Motor neuron (in vitro differentiated cells): ENCODE measurements at places on chromosomes 2 and 18. TPM values are rescaled to one million over a fixed set of nuclear protein-coding genes. Genes with fewer than 3 reads are reported as not detected.

- ATAC-seq, result no peak
Observed at GRCh38 chr2:174949988-174950687, 55.0 kb downstream of the CHN1 start.

DNA sequence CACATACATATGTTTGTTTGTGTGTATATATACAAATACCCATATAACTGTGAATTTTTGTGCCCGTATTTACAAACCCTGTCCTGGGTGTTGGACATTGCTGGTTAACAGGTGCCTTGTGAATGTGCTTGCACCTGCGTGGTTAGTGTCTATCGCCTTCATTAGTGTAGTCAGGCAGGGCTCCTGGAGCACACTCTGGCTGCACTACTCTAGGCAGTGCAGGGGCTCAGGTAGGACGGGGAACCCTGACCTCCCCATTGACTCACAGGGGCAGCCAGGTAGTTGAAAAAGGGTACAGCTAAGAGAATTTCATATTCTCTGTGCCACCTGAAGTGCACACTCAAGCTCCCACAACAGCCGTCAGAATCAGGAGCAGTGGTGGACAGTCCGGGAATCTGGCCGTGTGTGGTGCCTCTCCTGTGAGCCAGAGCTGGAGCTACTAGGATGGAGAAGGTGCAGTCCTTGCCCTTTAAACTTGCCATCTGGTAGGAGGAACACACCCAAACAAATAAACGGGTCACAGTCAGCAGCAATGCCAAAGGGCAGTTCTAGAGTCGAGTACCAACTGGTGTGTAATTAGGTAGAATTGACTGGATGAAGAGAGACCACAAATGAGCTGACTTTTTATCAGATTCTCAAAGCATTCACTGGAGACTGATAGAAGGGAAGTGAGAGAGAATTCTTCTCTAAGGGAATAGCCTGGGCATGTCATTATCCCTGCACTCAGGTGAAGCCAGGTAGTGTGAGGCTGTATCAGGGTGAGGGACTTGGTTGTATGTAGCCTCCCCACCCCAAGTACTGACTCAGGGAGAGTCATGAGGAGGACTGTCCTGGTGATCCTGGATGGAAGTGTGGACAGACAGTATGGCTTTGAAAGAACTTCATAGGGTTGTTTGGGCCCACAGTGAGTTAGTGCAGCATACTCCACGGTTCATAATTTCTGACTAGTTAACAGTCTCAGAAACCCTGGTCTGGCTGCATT lies 44.1 kb downstream of the FARP2 start:
- peak; percentile 32 for ATAC-seq

GRCh38 chr18:59792353-59792752 lies 95.1 kb upstream of the CCBE1 start:
- ATAC-seq, result no peak

- no peak for ATAC-seq
Observed at GRCh38 chr18:8849696-8850095, 144.3 kb downstream of the MTCL1 start.

DNA sequence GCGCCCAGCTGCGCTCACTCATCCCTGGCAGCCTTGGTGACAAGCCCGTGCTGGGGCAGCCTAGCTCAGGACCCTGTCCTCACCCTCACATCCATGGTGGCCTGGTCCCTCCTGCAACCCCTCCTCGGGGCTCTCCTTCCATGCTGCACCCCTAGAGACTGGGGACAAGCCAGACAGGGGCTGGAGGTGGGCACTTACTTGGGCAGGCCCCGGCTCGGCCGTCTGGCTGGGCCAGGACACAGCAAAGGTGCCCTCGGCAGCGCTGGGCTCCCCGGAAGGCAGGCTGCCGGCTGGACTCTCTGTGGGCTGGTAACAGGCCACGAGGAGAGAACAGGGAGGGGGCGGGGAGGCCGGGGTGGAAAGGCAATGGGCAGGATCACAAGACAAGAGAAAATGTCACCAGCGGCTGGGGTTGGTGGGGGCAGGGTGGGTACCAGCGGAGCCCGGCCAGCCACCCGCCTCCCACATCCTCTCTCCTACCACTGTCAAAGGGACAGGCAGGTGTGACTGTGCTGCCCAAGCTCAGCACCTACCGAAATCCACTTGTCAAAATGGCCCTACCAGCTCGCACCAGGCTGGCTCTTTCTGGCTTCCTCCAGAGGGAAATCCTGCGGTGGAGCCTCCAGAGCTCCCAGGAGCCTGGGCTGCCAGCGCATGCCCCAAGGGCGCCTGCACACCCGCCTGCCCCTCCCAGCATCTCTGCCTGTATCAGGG lies 54.7 kb downstream of the BIN1 start:
- no peak for ATAC-seq

GRCh38 chr18:48314690-48315089 lies 94.5 kb downstream of the ZBTB7C start:
- peak; percentile 60 for ATAC-seq

C1QL2 gene
- 0.08 and 0.09 TPM in 2 replicates for total RNA-seq

CD8B gene
- not detected in 2 replicates for total RNA-seq

MAP3K19 gene
- total RNA-seq, result 0.34 and 0.73 TPM in 2 replicates

DNA sequence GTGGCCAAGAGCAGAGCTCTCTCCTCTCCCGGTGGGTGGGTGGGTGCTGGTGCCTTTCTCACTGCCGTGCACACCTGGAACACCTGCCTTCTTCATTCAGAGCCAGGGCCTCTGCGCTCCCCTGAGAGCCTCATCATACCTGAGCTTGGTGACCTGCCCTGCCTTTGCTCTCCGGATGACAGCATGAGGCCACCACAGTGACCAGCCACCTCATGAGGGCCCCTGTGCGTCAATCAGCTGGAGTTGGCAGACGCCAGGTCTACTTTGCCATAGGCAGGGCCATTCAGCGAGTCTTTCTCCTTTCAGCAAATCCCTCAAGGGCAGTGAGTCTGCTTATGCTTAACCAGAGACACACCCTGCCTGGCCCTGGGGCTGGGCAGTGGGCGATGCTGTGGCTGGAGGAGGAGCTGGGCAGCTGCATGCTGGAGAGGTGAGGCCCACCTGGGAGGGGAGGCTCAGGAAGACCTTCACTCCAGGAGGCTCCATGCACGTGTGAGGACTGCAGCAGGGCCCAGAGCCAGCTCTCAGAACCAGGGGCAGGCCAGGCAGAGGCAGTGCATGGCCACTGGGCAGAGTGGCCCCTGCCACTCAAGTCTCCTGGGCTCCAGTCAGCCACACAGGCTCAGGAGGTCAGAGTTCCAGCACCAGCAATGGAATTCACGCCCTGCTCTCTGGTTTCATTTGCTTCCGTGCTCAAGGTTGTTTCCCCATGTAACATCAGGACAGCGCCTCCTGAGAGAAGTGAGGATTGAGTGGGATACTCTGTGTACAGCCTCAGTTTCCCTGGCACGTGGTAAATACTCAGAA lies 417.5 kb upstream of the MYT1L start:
- no peak for ATAC-seq

DNA sequence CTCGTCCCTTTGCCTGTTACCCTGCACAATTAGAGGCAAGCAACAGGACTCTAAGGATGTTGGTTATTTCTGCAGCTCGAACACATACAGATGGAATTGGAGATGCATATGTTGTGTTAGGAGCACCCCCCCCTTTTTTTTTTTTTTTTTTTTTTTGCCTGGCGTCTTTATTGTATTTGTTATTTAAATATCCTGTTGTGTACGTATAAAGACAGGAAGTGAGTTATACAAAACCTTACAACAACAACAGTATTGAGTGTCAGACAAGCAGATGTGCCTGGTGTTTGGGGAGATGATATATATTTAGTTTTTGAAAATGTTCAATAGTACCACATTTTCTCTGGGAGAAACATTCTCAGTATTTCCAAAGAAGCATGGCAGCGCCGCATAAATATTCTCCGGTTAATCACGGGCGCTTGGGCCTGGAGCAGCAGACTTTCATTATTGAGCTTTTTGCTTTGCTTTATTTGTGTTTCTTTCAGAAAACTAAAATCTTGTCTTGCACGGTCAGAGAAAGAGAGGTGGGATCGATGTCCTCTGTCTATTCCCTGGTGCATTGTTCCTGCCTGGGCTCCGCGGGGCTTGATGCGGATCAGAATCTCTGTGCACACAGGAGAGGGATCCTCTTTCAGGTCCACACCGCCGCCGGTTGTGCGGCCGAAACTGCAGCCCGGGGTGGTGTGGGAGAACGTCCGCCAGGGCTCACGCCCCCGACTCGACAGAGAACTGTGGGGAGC lies 23.2 kb upstream of the ZNF516 start:
- peak; percentile 77 for ATAC-seq

- ATAC-seq, result peak; percentile 94
Observed at GRCh38 chr18:10860928-10861327, 288.4 kb downstream of the PIEZO2 start.

GRCh38 chr2:36128359-36128758 lies 227.2 kb upstream of the CRIM1 start:
- peak; percentile 44 for ATAC-seq

- ATAC-seq, result no peak
Observed at GRCh38 chr18:34039201-34039600, 185.5 kb downstream of the NOL4 start.

- no peak for ATAC-seq
Observed at GRCh38 chr2:179936654-179937053, 70.4 kb downstream of the CWC22 start.

GRCh38 chr2:240450532-240451107 lies 15.2 kb downstream of the GPC1 start:
- ATAC-seq, result no peak

DNA sequence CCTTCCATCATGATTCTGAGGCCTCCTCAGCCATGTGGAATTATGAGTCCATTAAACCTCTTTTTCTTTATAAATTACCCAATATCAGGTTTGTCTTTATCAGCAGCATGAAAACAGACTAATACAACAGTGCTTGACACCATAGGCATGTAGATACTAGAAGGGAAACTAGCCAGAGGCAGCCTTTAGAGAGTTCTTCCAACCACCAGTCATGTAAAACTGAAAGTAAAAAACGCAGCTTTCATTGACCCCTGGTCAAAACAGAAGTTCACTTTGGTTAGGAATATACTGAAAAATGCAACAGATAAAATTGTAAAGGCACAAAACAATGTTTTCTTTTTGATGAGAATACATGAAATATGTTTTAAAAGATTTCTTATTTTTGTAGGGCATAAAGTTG lies 122.8 kb upstream of the L3MBTL4 start:
- ATAC-seq, result no peak

ANKRD62 gene
- total RNA-seq, result 0.11 and 0.15 TPM in 2 replicates

- no peak for ATAC-seq
Observed at GRCh38 chr2:236527159-236527630, 42.4 kb upstream of the ACKR3 start.

SLC14A1 gene
- total RNA-seq, result 0.31 and 1.3 TPM in 2 replicates

DNA sequence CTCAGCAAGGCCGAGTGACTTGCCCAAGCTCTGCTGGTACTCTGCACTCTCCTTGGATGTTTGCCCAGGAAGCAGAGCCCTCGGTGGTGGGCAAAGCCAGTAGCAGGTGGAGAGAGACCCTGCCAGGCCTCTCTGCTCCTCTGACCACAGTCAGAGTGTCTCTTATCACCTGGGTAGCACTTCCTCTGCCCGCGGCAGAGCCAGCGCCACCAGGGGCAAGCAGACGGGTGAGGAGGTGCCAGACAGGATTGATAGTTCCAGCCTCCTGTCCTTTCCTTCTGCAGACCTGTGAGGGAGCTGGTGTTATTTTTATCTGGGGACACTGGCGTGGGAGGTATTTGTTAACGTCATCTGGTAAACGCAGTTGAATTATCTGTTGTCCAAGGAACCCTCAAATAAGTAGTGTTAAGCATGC lies 152.9 kb downstream of the SMAD7 start:
- ATAC-seq, result peak; percentile 47

- no peak for ATAC-seq
Observed at GRCh38 chr2:14255135-14255820, 377.2 kb upstream of the LRATD1 start.

DNA sequence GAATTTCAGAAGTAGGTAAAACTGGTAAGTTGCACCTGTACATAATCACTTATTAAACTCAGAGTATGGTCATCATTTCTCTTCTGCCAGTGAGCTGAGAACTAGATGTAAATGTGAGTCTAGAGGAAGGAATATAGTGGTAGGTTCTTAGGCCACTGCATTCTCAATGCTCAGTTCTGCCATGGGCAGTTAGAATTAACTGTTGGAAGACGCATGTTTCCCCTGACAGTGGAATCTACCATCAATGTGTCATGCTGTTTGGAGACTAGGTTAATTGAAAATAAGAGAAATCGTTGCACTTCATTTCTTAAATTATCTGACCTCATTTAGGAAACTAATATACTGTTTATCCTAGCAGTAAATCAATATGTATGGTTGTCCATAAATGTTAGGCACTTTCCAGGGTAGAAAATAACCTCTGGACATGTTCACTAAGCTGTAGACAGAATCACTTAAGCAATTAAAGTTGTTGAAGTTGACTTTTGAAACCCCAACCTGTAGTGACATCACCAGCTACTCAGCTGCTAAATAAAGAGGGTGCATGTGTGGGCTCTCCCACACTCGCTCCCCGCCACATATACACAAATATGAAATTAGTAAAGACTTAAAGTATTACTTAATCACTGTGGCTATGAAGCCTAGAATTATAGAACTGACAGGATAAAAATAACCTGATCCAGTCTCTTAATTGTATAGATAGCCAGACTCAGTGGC lies 91.5 kb upstream of the NOSTRIN start:
- ATAC-seq, result no peak

DNA sequence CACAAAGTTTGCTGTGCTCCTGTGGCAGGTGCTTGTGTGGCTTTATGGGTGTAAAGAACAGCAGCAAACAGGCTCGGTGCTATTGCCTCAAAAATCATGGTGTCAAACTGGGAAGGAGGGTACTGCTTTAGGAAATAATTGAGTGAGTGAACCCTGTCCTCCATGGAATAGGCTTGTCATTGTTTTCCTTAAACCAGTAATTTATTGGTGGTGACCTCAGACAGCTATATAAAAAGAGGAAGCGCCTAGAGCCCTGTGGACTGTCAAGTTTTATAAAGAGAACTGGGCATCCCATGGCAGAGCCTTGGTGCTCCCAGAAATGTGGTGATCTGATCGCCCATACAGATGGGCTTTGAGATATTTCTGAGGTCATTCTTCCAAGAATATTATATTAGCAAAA lies 4.7 kb upstream of the CXCR4 start:
- no peak for ATAC-seq

DNA sequence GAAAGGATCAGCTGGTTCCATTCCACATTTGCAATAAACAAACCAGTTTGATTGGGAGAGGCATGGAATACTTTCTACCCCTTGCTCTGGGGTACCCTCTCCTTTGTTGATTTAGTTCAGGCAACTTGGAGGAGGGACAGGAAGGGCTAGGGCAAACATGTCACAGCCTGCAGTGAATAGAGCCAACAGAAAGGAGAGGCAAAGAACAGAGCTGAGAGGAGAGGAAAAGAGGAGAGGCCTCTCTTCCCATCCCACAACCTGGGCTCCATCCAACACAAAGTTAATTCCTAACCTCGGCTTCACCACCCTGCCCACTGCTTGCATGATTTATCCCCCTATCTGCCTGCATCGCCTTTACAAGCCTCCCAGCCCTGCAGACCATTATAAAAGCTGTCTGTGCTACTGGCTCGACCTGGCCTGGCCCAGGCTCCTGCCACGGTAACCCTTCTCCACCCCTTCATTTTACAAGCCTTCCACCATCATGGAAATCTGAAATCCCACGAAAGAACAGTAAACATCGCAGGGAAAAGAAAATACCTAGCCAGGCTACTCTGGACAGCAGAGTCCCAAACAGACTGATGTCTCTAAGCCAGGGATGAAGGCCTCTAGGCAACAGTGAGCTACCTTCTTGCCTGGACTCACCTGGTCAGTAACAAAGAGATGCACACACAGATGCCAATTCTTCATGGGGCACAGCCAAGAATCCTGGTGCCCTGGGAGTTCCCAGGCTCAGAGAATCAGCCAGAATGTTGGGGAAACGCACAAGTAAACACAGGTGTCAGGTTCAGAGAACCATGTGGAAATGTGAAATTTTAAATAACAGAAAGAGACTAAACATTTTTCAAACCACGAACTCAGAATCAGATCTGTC lies 43.6 kb downstream of the NHEJ1 start:
- ATAC-seq, result no peak

LYPD1 gene
- 1.3 and 1.8 TPM in 2 replicates for total RNA-seq
